ENCODE measurements at places on chromosomes 1 and 21. TPM values are rescaled to one million over a fixed set of nuclear protein-coding genes. Genes with fewer than 3 reads are reported as not detected.

- no peaks in the 10 kb centered on the region for H3K36me3 ChIP-seq
- peak; percentile 10 for DNase-seq
- no peaks in the 10 kb centered on the region for H3K27me3 ChIP-seq
- no peaks in the 10 kb centered on the region for H3K4me1 ChIP-seq
These were observed 595.5 kb downstream of the RWDD3 start for GRCh38 chr1:95829556-95829955.

GRCh38 chr1:61318319-61319125 lies 236.2 kb downstream of the NFIA start:
- peak; percentile 98 for DNase-seq
- H3K27me3 ChIP-seq: no peaks in the 10 kb centered on the region
- no peak overlapping the region for H3K4me3 ChIP-seq
- peaks cover 7% of the 10 kb centered on the region for H3K4me1 ChIP-seq
- H3K27ac ChIP-seq: peak overlapping the region; percentile 93

GRCh38 chr1:77347646-77348045 lies 65.8 kb downstream of the AK5 start:
- H3K27ac ChIP-seq: no peak overlapping the region
- H3K4me1 ChIP-seq: no peaks in the 10 kb centered on the region
- no peak overlapping the region for H3K4me3 ChIP-seq
- no peaks in the 10 kb centered on the region for H3K27me3 ChIP-seq
- no peaks in the 10 kb centered on the region for H3K36me3 ChIP-seq

DNA sequence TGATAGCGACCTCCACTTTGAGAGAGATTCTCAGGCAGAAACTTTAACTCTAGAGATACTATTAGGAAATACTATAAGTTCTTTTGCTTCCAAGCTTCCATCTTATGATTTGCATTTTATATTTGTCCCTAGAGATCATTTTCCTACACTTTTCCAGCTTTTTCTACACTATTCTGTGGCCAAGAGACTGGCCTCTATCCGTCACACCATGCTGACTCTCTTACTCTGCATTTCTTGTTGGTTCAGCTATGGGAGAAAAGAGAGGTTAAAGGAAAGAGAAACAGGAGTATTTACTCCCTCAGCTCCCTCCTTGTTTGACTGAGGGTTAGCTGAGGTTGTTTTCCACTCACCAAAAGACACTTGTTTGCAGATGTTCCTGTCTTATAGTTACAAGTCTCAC lies 665.6 kb upstream of the CXADR start:
- no peak overlapping the region for H3K4me3 ChIP-seq
- H3K27me3 ChIP-seq: no peaks in the 10 kb centered on the region
- no peaks in the 10 kb centered on the region for H3K36me3 ChIP-seq
- peak overlapping the region; percentile 38 for H3K27ac ChIP-seq

- H3K4me3 ChIP-seq: no peak overlapping the region
- H3K4me1 ChIP-seq: no peaks in the 10 kb centered on the region
- no peak overlapping the region for H3K27ac ChIP-seq
- no peaks in the 10 kb centered on the region for H3K27me3 ChIP-seq
- no peaks in the 10 kb centered on the region for H3K36me3 ChIP-seq
- DNase-seq: peak; percentile 71
These were observed 39.1 kb downstream of the TYW3 start for GRCh38 chr1:74771913-74772515.

- DNase-seq: no peak
- no peak overlapping the region for H3K4me3 ChIP-seq
These were observed 147.5 kb upstream of the EDN2 start for GRCh38 chr1:41631971-41632370.

DNA sequence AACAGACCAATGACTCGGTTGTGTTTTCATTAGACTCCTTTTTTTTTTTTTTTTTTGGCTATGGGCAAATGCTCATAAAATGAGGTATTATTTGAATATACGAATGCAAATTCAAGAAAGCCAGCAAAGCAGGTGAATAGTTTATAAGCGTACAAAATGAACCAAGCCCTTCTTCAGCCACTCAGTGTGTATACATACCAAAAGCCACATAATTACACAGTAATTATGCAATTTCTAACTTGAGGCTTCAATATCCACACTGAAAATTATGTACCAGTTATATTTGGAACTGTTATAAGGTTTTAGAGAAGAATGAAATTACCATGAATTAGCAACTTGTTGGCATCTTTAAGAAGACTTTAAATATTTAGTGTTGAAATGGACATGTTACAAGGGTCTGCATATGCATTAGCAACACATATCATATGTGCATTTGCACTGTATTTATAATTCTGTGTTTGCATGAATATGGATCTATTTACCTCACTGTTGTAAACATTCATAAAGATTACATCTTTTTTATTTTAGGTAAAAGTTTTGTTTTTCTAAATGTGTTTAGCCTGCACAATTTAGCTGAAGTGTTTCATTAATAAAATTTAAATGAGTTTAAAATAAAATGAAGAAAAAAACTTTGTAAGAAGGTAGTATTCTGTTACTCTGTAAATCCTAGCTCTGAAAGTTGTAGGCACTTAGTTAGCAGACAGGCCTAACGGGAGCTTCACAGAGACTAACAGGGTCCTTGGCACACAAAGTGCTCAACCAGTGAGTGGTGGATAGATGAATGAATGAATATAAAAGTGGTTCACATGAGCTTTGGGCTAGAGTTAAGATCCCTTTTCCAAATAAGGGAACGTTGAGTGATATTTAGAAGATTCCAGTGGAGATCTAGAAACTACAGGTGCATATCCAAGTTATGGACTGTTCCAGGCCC lies 241.0 kb upstream of the NFIA start:
- DNase-seq: no peak
- H3K27me3 ChIP-seq: no peaks in the 10 kb centered on the region
- H3K4me3 ChIP-seq: no peak overlapping the region
- H3K36me3 ChIP-seq: no peaks in the 10 kb centered on the region

- H3K36me3 ChIP-seq: no peaks in the 10 kb centered on the region
- H3K4me3 ChIP-seq: no peak overlapping the region
These were observed 46.3 kb downstream of the HTR6 start for GRCh38 chr1:19710825-19711611.

Gene CAPN2
- 96.0 TPM for polyA plus RNA-seq

Gene NPHS2
- not detected for polyA plus RNA-seq

Gene TNFRSF25
- 5.3 TPM for polyA plus RNA-seq
